ENCODE measurements at places on chromosomes 4 and X.

DNA sequence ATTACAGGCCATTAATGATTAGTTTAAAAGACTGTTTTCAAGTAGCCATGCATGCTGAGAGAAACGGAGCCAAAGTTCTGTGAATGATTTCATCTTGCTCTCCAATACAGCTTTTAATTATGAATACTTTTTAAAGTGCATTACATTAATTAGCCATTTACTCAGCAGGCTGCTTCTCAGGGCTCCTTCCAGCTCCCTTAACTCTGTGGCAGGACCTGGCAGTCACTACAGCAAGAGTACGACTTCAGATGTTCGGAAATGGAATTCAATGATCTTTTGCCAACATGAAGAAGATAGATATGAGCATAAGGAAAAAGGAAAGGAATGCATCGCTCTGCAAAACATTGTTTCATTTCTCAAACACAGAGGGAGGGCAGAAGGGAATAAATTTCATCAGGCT lies 987.2 kb downstream of the PDHA2 start:
- H3K27ac ChIP-seq, result no peak overlapping the region
- H3K36me3 ChIP-seq, result no peaks in the 10 kb centered on the region
- DNase-seq, result no peak
- H3K27me3 ChIP-seq, result no peaks in the 10 kb centered on the region

DNA sequence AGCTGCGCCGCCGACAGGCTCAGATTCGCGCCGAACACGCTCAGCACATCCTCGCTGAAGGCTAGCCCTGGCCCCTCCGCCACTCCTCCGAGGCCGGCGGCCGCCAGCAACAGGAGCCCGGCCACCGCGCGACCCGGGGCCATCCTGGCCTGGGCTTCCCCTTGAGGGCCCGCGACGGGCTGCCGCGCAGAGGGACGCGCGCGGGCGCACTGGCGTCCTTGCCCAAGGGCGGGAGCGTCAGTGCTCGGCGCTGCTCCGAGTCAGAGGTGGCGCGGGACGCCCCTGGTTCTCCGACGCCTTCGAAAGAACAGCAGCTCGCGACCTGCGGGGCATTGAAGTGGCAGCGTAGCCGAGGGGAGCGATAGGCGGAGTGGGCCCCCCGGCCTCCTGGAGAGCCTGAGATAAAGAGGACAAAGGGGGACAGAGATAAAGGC lies 745 bp downstream of the SLC39A8 start:
- H3K4me3 ChIP-seq, result peak overlapping the region; percentile 83
- peaks cover 42% of the 10 kb centered on the region for H3K36me3 ChIP-seq
- peaks cover 43% of the 10 kb centered on the region for H3K4me1 ChIP-seq
- peak; percentile 75 for DNase-seq
- peak overlapping the region; percentile 96 for H3K27ac ChIP-seq
- H3K27me3 ChIP-seq, result peaks cover 2% of the 10 kb centered on the region

DNA sequence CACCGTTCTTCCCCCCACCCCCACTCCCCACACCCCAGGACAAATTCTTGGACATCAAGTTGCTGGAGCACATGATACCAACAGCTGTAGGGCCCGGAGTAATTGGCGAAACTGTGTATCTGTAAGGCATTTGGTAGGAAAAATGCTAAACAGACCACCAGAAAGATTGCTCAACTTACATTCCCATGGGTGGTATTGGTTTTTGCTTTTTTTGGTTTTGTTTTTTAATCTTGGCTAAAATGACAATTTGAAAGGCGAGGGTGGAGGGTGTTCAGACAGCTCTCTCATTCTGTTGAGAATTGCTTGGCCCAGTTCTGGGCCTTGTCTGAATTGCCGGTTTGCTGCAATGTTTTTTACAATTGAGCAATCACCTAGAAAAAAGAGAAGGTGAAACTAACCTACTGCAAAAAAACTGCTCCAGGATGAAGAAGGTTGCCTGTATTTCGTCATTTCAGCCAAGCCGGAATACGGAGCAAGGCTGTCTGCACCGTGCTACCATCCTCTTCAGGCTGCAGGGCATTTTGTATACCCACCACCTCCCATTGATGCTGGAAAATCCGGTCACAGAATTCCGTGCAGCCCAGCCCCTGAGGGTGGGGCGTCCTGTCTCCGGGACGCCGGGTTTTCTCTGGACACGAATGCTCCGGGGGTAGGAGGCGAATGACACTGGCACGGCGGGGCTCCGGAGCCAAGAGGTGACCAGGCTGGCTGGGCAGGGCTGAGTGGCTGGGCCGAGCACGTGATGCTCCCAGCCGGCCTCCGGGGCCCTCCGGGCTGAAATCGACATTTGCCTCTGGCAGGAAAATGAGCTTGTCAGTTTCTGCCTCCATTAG lies at the start of gene CLCN4:
Gene CLCN4 (plus strand): TSS at position 777 of the 833 bp plus-strand sequence. CDS start 28,058 bp downstream, outside the sequence.
- H3K4me1 ChIP-seq, result peaks cover 6% of the 10 kb centered on the region
- H3K27me3 ChIP-seq, result peaks cover 43% of the 10 kb centered on the region
- no peak within 1 kb of the TSS for H3K27ac ChIP-seq
- DNase-seq, result no peak
- H3K36me3 ChIP-seq, result no peaks in the 10 kb centered on the region

DNA sequence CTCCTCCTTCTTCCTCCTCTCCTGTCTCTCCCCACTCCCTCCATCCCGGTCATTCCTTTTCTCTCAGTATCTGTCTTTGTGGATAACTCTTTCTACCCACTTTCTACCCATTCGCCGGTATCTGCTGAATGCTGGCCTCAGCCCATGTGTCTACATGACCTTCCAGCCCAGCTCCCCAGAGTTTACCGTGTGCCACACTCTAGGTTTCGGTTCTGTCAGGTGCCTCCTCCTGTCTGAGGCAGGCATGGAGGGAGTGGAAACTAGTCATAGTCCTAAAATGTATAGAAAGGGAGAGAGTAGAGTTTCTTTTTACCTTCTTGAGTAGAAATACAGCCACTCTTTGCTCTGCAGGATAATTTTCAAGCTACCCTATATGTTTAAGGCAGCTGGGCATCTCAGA lies 33.5 kb upstream of the SCRG1 start:
- H3K27ac ChIP-seq, result no peak overlapping the region
- no peaks in the 10 kb centered on the region for H3K36me3 ChIP-seq
- H3K4me3 ChIP-seq, result no peak overlapping the region

- no peak overlapping the region for H3K27ac ChIP-seq
- no peak for DNase-seq
- no peak overlapping the region for H3K4me3 ChIP-seq
Observed at GRCh38 chr4:43274376-43274775, 381.9 kb downstream of the GRXCR1 start.
